ENCODE measurements at places on chromosomes 6 and 20. TPM values are rescaled to one million over a fixed set of nuclear protein-coding genes. Genes with fewer than 3 reads are reported as not detected.

Gene TFAP2A
- not detected for total RNA-seq

DNA sequence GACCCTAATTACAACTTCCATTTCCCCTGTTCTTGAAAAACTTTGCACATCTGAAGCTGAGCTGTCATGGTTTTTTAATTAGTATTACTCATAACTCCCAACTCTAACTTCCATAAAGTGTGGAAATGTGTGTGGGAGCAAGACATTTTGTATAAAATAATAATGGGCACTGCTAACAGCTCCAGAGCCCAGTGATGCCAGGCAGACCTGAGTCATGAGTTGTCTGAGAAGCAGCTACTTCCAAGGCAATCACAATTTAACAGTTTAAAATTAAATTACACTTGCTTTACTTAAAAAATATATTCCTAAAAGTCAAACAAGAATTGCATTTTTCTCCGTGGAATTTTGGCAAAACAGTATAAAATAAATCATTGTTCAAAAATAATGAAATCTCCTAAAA, 6.4 kb downstream of the SLC2A12 start:
- no peak for DNase-seq

DNA sequence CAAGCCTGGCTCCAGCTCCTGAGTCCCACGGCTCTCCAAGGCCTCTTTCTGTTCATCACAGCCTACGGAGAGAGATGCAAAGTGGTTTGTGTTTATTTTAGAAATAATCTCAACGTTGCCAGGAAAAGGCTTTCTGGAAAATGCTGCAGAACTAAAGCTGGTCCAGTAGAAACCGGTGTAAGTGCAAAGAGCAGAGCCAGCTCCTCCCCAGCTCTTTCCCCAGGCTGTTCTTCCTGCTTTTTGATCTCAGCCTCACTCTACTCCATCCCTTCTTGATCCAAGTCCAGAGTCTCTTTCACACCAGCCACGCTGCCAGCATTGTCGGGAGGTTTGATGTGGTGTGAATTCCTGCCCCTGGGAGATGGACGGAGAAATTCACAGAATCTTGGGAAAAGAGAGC, 69.8 kb downstream of the TMEM170B start:
- no peak for DNase-seq

Gene CCN6
- not detected for total RNA-seq

GRCh38 chr6:121897337-121897760, 461.9 kb downstream of the GJA1 start:
- DNase-seq: no peak

- no peak for DNase-seq
These were observed 4.7 kb upstream of the TRMT11 start for GRCh38 chr6:125981571-125982185.

Gene FKBP1C
- 1.2 TPM for total RNA-seq

All from CD4-positive, CD25-positive, alpha-beta regulatory T cell (primary cell).